ENCODE measurements at places on chromosomes 5 and 9.

DNA sequence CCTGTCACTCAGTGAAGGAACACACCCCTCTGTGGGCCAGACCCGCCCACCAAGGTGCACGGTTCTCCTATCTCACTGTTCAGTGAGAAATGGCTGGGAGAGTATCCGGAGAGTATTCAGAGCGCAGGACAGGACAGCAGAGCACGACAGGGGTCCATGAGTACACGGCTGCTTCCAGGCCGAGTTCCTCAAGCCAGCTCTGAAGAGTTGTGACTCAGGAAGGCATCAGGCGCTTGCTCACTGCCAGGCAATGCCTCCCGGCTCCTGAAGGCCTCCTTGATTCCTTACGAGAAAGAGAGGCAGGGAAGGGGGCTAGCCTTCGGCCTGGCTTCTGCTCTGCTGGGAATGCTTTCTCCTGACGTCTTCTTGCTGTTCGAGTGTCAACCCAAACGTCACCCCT, 132.1 kb upstream of the PPP1R26 start:
- no peak for DNase-seq

- no peak for DNase-seq
Observed at GRCh38 chr9:129322022-129322621, 144.1 kb upstream of the IER5L start.

GRCh38 chr5:38905516-38905915, 59.7 kb downstream of the OSMR start:
- no peak for DNase-seq

DNA sequence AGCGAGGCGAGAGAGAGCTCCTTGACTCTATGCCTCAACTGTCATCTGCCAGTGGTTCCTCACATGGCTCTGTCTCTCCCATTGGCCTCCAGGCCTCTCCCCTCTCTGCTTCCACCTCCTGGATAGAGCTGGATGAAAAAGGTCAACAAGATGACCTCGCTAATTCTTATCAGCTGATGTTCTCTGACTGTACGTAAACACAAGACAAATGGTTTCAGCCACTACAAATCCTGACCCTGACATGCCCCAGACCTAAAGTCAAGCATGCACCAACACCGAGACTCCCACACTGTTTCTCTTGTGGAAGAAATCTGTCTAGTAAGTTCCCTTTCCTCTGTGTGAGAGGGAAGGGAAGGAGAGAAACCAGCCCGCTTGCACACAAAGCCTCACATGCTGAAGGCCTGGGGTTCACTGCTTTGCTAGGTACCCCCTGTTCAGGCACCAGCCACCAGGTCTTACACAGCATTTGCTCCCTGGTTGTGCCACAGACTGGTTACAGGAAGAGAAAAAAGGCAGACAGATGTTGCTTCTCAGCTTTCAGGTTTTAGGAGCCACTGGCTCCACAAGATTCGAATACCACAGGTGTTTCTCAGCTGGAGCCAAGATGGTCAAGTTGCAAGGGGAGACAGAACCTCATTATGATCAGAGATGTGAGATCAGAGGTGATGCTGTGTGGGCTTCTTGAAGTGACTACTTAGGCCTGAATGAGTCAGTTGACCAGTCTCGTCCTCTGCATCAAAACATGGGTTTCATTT, 592.5 kb downstream of the CCDC171 start:
- no peak for DNase-seq

DNA sequence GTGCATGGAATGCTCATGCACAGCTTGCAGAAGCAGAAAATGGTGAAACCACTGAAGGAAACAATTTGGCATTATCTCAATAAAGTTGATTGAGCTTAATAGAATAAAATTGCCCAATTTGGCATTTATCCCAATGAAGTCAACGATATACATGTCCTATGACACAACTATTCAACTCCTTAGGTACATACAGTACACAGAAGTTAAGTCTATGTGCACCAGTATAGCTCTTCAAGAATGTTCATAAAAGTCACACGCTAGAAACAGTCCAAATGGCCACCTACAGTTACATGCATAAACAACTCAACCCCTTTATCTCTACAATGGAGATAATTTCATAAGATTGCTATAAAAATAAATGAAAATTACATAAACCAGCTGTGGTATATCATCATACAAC, 184.5 kb downstream of the DENND1A start:
- no peak for DNase-seq
